ENCODE measurements at places on chromosomes 3 and 15.

GRCh38 chr3:189108067-189108466 lies 63.7 kb upstream of the TPRG1 start:
- no peak for DNase-seq

- DNase-seq, result no peak
Measured at GRCh38 chr3:157027861-157028745, 131.8 kb downstream of the CCNL1 start.

GRCh38 chr3:140468407-140468806 lies 209.5 kb upstream of the TRIM42 start:
- DNase-seq, result no peak

DNA sequence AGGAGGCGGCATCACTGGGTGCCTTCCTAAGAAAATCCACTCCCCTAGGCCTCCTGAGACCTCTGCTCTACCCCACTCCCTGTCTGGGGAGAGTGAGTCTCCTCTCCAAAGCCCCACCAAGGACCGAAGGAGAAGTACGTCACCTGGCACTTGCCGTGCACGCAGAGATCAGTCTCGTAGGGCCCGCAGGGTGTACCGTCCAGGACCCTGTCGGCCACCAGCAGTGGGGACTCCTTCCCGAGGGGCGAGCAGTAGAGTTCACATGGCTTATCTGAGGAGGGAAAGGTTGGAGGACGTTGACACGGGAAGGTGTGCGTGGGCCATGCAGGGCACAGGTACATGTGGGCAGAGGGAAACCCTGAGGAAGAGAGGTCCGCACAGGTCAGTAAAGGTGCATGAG lies 232.9 kb downstream of the ADAMTS17 start:
- DNase-seq, result no peak

GRCh38 chr3:131147534-131147933 lies 120.9 kb downstream of the NEK11 start:
- no peak for DNase-seq

DNA sequence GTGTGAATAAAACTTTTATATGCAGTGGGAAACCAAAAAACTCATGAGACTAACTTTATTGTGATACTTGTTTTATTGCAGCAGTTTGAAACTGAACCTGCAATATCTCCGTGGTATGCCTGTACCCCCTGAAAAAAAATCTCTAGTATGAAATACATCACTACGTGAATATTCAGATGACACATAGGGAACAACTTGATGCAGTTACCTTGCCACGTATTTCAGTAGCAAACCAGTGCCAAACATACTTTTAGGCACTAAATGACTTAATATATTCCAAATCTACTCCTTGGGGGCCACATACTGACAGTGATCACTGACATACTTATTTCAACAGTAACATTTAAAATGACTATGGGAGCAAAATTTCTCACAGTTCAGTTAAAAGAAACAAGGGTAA lies 13.8 kb downstream of the CRBN start:
- DNase-seq, result no peak

DNA sequence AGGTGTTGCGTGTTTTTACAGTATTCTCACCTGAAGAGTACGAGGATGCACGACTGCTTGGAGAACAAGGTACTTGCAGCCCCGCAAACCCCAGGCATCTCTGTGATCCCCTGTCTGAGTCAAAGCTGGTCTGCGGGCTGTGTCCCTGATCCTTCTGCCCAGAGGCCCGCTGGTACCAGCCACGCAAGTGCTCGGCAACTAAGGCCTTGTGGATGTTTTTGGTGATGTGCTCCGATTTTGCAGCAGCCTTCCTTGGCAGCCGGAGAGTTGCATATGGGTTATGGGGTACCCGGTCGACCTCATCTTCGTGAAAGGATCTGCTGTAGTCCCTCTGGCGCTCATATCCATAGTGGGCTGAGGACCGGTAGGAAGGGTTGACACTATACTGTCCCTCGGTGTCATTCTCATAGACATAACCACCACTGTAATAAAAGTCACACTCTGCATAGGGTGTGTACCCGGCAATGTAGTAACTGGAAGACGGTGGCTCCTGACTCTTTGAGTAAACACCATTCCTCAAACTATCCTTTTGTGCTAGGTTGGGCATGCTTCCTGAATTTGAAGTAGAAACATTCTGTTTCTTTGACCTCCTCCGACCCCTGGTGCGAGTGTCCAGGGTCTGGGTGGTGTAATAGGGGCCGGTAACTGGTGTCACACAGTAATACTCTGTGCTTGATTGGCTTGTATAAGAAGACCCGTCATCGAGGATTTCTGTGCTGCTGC lies 58.6 kb upstream of the LMOD3 start:
- no peak for DNase-seq

Measured in AG09319 (cell line).